ENCODE measurements at places on chromosomes 16 and 17.

GRCh38 chr17:14359163-14360020, 58.5 kb downstream of the HS3ST3B1 start:
- no peak for DNase-seq

DNA sequence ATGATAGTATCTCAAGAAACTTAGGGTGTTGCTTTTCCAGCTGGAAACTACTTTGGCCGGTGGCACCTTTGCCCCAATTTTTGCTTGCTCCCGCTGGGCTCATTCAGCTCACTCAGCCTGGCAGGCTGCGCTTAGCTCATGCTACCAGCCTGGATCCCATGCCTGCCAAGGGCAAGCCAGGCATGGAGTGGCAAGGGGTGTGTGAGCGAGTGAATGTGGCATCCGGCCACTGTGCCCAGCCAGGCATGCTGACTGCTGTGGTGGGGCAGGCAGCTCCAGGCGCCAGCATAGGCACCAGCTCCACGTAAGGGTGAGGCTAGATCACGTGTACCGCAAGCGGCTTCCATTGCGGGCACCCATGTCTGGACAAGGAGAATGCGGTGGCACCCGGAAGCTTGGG, 9.4 kb downstream of the B3GNT9 start:
- DNase-seq: no peak

- DNase-seq: no peak
Measured at GRCh38 chr16:83742124-83742899, 65.5 kb upstream of the HSBP1 start.

- peak; percentile 62 for DNase-seq
Measured at GRCh38 chr17:62592341-62593099, 35.0 kb upstream of the MRC2 start.

- DNase-seq: no peak
Measured at GRCh38 chr16:640614-641013, 1.0 kb upstream of the MCRIP2 start.

DNA sequence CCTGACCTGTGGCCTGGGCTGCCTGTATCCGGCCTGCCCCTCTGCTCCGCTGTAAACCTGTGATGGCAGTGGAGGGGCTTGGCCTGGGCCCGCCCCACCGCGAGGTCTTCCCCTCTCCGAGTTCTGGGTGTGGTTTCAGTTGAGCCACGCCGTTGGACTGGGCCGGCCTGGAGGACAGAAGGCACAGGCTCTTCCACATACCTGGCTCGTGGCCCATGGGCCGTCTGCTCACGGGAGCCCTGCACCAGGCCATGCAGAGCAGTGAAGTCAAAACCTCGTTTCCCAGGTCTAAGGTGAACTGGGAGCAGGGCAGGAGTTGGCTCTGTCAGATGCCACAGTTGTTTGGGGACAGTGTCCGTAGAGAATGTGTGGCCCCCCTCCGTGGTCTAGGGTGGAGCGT, 5.6 kb upstream of the RNPS1 start:
- DNase-seq: no peak

DNA sequence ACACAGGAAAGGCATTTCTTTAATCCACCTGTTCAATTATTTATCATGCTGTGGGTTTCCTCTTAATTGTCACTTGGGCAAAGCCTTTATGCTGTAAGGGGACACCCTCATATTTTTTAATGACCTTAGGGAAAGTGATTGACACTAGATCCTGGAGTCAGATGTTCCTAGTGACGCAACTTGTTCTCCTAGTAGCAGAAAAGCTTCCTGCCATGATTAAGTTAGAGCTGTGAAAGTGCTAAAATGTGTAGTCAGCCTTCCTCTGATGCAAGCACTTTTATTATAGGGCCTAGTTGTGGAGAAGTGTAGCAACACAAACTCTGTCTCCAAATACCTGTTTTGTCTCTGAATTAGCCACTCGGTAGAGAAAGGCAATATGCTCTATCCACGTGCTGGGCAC, 12.3 kb downstream of the TMEM100 start:
- DNase-seq: peak; percentile 77
